ENCODE measurements at places on chromosomes 7 and 10.

DNA sequence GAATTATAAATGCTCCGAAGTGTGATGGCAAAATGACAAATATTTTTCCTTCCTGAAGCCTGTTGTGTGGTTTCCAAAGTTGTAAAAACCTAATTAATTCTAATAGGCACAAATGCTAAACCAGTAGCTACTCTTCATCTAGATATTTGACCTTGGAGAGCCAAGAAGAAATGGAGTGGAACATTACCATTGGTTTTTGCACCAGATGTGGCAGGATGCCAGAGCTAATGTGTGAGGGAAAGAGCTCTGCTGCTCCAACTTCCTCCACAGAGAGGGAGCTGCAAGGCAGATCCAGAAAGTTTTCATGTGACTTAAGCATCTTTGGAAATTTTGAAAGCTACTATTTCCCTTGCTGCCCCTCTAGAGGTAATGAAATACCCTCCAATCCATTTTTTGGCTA, 65.1 kb upstream of the HPS1 start:
- no peak for DNase-seq

- DNase-seq: no peak
Measured at GRCh38 chr7:131342864-131343442, 15.3 kb downstream of the MKLN1 start.

- no peak for DNase-seq
Measured at GRCh38 chr10:129411772-129412171, 55.3 kb upstream of the MGMT start.

DNA sequence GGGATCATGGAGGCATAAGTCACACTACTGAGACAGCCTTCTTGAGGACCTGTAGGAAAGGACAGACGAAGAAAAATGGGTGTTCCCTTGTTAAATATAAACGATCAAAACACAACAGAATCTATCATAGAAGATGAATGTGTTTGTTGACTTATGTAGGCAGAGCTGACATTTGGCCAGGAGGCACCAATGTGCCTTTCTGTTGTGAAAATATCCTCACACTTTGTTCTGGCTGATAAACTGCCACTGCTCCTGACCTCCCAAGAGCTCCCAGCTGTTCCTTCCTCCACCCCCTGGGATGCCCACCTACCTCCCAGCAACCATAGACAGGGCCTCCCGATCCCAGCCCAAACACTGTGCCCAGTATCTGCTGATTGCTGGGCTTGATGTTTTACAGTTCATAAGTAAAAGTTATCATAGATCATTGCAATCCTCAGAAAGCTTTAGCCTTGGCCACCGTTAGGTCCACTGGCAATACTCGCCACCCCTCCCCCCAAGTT, 116.6 kb downstream of the CTTNBP2 start:
- DNase-seq: no peak

- DNase-seq: no peak
Measured at GRCh38 chr10:59175538-59176240, 754 bp upstream of the PHYHIPL start.

DNA sequence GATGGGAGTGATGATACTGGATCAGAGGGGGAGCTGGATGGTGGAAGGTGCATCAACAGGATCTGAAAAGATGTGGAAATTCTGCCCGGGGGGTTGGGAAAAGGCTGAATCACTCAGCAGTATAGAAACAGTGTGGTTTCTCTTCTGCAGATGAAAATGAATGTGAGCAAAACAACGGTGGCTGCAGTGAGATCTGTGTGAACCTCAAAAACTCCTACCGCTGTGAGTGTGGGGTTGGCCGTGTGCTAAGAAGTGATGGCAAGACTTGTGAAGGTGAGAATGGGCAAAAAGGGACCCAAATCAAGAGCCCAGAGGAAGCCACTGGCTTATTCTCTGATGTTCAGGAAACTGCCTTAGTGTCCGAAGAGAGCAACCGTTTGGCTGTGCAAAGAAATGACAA, 12.9 kb downstream of the OIT3 start:
- DNase-seq: no peak

- DNase-seq: no peak
Measured at GRCh38 chr10:3760083-3760482, 24.9 kb downstream of the KLF6 start.

- DNase-seq: no peak
Measured at GRCh38 chr10:131784363-131785120, 116.3 kb upstream of the PPP2R2D start.

GRCh38 chr7:97024209-97025129, at the start of gene DLX5:
DLX5 (minus strand) TSS chr7:97024831; CDS start chr7:97024623, 208 bp downstream.
- DNase-seq: no peak

DNA sequence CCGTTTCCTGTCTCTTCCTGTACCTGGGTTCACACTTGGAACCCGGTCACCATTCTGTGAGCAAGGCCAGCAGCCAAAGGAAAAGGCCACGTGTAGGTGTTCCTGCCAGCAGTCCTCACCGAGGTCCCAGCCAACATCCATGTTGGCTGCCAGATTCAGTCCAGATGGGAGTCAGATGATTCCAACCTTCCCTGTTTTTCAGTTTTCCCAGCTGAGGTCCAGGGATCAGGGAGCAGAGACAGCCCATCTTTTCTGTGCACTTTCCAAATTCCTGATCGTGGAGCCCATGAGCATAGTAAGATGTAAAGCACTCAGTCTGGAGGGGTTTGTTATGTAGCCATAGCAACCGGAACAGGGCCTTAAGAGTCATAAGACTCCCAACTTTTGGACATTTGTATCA, 3.9 kb upstream of the PVRIG start:
- DNase-seq: no peak

DNA sequence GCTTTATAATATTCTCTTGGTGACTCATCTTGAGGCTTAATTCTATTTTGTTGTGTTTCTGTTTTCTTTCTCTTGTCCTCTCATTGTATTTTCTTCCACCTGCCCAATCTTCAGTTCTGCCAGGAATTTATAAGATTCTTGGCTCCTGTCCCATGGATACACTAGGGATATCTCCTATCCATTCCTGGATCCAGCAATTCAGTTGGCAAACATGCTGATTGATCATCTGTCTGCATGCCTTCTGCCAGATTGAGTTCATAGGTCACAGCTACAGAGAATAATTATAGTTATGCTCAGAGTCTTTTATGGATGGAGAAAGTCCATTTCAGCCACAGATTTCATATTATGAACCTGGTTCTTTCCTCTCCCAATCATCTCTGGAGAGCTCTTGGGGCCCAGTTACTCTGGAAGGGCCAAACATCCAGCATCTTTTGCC, 140.4 kb upstream of the MAGI2 start:
- no peak for DNase-seq

All from hippocampal formation (tissue), 2 donors.